ENCODE measurements at places on chromosomes 7 and 10.

DNA sequence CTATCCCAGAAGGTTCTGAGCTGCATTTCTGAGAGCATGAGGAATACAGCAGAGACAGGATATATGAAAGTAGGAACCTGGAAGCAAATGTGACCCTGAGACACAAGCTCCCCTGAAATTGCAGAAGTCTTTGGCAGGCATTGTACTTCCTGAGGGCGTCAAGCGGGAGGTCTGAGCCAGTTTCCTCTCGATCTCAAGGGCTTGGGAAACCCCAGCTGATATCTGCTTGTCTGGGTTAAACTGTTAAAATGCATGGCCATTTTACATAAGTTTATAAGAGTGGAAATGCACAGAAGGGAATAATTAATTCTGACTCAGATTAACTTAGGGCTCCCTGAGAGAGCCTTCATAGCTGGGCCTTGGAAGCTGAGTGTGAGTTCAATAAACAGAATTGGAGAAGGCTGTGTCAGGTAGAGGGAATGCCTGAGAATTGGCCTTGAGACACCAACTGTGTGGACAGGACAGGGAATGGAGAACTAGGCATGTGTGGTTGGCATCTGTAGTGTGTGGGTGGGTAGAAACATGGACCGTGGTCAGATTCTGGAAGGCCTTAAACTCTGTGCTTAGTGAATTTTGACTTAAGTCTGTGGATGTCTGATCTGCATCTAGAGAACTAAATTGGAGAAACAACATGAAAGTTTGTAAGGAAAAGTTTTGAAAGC is 53.3 kb downstream of the WIPF3 start:
- DNase-seq, result no peak

- no peak for DNase-seq
Observed at GRCh38 chr7:145624618-145625017, 492.0 kb upstream of the CNTNAP2 start.

DNA sequence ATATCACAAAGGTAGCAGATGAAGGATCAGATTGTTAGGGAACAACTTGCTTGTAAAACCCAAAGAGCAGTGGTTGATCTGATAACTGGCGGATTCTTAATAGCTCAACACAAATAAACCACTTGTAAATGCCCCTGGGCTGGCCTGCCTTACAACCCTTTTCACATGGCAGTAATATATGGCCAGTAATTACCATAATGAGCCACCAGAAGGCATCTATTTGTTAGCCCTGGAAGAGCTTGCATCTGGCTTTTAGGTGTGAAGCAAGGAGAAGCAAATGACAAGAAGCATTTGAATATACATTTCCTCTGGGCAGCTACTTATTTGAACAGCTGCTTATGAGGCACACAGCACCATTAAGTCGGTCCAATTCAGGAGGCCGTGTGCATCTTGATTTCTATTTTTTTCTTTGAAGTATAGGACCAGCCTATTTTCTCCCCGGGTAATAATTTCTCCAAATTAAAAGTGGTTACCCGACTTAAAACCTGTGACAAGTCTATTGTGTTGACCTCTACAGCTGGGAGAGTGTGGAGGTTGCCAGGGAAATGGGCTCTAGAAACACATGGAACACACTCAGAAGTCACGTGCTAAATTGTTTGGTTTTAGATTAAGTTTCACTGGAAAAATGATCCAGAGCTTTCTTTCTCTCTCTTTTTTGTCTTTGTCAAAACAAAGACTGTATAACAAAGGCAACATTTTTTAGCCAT is 113.4 kb downstream of the SEM1 start:
- DNase-seq, result no peak

- no peak for DNase-seq
Observed at GRCh38 chr7:915291-916218, 38.9 kb downstream of the ADAP1 start.

DNA sequence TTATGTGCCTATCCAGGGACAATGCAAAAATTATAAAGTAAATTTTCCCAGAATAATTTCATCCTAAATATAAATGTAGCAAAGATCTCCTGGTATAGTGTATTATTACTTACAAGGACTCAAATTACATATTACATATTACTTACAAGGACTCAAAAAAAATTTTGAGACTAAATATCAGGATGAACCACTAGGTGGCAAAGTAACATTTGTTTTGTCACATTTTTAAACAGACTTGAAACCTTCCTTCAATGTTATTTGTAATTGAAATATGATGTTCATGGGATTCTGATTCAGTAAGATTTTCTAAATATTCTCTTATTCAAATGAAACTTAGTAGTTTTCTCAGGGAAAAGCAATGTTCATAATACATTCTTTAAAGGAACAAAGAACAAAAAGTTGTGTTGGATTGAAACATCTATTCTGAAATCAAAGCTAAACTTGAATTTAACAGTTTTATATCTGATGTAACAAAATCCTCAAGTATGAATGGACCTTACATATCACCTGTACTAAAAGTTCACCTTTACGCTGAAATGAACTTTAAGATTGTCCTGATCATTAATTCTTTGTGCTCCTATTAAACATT is 74.3 kb upstream of the GNAI1 start:
- no peak for DNase-seq

DNA sequence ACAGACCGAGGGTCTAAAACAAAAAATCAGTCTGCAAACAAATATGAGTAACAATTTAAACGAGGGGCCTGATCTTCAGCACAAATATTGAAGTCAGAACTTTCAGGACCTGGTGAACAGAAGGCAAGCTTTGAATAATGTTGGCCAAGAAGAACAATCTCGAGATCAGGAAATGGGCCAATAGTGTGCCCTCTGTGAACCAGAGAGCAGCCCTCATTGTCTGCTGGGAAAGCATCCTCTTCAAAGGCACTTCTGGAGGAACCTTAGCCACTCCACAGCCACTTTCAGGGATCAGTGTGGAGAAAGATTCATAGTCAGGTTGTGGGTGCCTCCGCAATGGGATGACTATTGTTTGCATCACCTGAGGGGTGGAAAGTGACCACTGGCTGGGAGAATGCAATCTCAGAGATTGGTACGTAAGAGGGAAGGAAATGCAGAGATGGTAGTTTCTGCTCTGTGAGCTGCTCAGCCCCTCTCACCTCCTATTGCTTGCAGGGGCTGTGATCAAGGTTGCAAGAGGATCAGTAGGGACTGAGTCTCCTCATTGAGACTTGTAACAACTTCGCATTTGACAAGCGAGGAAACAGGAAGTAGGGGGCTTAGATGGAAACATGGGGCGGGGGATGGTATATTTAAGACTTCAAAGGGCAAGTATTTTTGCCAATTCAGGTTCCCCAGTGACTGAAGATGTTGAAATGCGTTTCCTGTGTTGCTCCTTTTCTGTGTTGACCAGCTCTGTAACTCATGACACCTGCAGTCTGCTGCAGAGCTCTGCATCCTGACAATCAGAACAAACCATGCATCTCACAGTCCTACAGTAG is 28.4 kb upstream of the IFRD1 start:
- DNase-seq, result peak; percentile 21
